ENCODE measurements at places on chromosomes 6 and 20.
A peak's percentile ranks its signal among the peaks of the same experiment; 100 is the strongest.

DNA sequence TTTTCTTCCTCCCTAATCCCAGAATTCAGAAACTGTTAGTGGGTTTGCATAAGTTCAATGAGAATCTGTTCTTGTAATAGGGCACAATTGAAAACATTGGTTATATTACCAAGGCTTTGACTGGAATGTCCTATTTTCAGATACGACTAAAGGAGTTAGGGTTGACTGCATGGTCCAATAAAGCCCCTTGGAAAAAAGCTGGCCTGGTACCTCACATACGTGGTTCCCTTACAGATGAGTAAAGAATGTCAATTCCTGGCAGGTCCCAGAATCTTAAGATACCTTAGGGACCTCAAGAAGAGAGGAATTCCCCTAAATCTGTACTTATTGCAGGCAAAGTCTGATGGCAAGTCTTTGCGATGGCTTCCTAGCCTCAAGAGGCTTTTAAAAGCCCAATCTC, 4.6 kb downstream of the PPDPF start:
- no peak for ATAC-seq

GRCh38 chr20:454951-455350, 7.4 kb downstream of the TBC1D20 start:
- ATAC-seq = no peak

GRCh38 chr20:57450419-57450818, 59.2 kb downstream of the RBM38 start:
- ATAC-seq = peak; percentile 42

DNA sequence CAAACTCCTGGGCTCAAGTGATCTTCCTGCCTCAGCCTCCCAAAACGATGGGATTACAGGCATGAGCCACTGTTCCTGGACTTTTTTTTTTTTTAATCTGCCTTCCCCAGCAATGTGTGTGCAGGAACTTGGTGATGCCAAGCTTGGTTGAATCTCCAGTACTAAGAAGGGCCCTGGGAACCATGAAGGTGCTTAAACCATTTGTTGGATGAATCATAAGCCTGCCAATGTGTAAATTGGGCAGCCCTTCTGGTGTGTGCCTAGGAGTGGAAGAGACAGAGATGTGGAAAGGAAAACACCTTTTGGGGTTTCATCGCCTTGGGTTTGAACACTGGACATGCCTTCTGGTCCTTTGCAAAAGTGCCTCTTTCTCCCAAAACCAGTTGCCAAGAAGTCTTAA, 7.1 kb upstream of the SPO11 start:
- ATAC-seq = no peak

DNA sequence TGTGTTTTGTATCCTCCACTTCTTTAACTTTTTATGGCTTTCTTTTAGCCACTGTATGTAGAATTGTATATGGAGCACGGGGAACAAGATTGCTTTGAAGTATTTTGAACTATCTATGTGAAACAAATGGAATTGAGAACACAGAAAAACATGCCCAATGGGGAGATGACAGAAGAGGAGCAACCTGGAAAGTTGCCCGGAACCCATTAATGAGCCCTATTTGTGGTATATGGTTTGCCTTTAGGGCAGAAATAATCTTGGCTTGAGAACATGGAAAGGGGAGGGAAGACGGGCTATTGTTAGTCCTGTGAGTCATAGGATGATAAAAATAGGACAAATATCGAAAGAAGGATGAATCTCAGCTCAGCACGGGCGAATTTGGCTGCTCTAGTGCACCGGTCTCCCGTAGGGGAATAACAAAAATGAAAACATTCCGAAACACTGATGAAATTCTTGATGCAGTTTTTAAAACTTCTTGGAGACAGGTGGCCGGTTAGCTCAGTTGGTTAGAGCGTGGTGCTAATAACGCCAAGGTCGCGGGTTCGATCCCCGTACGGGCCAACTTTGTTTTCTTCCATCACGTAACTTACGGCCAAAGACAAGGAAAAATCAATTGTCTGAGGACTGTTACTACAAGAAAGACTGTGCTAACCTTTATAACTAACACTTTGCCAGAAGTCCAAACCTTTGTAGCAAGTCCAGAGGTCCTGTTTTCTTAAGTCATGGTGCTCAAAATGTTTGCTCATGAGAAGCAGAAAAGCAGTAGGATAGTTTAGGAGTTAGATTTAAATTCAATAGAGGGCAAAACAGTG, 15.7 kb downstream of the HMGN4 start:
- peak; percentile 59 for ATAC-seq

DNA sequence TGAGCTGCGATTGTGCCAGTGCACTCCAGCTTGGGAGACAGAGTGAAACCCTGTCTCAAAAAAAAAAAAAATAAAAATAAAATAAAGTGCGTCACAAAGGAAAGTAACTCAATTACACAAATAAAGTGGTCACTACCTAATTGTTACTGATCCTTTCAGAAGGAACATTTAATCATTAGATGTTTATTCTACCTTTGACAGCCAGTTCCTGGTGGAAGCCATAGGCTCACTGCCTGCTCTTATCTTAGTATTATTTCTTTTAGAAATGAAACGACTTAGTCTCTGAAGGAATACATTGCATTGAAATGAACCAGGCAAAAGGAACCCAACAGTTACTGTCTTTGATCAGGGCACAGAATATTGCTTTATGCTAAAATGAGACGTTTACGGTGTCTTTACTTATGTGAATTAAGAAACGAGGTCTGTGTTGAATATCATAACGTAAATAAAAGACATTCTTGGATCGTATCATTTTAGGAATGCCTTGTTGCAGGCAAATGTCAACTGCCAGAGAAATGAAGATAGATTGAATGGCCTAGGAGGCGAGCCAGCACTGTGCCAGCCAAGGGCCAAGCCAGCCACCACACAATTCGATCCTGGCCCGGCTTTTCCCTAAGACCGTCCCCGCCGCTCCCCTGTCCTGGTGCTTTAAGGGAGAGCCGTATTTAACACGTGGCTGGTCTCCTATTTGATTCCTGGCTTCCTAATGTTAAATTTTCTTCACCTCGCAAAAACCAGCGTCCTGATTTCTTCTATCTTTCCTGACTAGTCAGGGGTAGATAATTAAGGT, 136.7 kb upstream of the GMDS start:
- no peak for ATAC-seq

DNA sequence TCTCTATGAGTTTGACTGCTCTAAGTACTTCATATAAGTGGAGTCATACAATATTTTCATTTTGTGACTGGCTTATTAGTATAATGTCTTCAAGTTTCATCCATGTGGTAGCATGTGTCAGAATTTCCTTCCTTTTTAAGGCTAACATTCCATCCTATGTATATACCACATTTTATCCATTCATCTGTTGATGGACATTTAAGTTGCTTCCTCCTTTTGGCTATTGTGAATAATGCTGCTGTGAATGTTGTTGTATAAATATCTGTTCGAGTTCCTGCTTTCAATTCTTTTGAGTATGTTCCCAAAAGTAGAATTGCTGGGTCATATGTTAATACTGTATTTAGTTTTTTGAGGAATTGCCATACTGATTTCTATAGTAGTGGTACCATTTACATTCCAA, 79.5 kb downstream of the PTPRA start:
- no peak for ATAC-seq

DNA sequence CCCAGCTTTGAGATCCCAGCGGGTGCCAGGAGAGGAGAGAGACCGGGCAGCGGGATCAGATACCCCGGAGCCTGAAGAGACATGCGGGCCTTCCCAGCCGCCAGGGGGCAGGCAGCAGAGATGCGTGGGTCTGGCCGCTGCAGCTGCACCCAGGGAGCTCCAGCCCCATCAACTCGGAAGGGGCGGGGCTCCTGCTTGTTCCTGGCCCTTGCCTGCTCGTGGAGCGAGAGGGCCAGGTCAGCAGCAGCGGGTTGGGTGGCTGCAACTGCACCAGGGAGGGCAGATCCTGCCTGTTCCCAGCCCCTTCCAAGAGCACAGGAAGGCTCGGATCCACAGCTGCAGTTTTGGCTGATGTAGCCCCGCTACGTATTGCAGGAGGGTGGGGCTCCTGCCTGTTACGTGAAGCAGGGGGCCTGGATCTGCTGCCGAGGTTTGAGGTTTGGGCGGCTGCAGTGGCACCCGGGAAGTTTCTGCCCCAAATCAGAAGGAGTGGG, 532.8 kb downstream of the RFPL4B start:
- ATAC-seq = no peak

- no peak for ATAC-seq
These were observed 38.0 kb upstream of the EEF1A1 start for GRCh38 chr6:73558624-73559398.

GRCh38 chr6:12602342-12602741, 114.2 kb upstream of the PHACTR1 start:
- no peak for ATAC-seq

DNA sequence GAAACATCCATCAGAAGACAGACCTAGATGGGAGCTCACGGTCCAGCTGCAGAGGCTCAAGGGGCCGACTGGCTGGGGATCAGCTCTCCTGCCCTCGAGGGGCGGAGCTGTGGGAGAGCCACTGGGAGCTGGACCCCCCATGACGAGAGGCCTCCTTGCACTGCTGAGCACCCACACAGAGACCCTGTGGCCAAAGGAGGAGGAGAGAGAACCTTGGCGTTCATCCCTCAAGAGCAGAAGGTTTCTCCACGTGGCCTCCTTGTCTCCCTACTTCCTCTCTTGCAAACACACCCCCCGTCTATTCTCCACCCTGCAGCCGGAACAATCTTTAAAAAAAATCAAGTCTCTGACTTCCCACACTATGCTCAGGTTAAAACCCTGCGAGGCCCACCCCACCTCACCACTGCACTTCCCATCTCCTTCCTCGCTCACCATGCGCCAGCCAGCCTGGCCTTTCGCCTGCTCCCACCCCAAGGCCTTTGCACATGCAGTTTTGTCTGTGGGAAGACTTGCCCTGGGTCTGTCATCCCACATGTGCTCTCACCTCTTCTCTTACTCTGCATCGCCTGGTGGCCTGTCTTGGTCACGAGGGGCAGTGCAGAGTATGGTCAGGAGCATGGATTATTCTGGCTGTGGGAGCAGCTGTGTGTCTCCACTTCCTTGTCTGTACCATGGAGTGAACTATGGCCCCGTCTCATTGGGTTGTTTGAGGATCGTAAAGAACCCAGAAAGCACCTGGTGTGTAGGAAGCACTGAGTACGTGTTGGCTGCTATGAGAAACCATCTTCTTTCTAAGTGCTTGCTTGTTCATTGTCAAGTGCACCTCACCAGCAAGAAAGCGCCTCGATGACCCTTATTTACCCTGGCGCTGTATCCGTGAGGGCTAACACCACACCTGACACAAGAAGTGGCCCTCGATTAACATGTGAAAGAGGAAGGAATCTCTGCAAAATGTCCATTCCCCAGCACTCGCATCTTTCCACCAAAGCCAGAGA, 32.9 kb downstream of the PMEPA1 start:
- no peak for ATAC-seq

DNA sequence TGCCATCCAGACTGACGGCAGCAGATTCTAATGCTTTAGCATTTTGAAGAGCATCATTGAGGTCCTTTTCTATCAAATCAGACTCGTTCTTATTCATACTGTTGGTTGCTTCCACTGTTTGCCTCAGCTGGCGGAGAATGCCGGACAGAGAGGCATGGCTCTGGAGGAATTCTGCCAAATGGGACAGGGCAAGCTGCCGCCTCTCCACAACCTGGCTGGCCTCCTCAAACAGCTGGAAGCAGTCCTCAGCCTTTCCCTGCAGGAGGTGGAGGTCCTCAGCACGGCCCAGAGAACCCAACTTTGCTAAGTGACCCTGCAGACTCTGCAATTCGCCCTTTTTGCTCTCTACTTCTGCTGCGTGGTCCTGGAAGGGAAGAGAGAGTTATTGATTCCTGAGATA, 220.5 kb downstream of the SYNE1 start:
- ATAC-seq = no peak

DNA sequence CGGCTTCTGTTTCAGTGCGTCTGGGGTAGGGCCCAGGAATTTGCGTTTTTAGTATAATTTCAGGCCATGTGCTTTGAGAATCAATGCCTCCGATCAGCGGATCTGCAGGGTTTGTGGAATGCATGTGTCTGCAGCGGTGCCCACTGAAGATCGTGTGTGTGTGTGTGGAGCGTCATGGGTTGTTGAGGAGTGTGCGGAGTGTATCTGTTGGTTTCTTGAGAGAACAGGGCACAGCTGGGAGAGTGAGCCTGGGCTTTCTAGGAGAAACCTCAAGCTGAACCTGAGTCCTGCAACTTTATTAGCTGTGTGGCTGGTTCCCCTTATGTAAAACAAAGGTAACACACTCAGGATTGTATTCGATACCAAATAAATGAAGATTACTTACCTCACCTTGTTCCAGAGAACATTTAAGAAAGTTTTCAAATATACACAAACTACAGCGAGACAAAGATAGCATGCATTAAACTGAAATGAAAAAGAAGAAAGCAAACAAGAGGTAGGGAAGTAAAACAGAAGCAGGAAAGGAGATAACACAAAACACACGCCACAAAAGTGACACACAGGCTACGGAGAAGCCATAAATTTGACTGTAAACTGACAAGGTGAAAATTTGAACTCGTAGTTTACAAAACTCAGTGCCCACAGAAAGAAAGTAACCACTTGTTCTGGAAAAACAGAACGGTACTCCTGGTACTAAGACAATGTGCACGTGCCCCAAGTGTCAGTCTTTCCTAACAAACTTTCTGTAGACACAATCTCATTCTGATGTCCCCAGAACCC, 28.8 kb downstream of the PDE10A start:
- no peak for ATAC-seq

DNA sequence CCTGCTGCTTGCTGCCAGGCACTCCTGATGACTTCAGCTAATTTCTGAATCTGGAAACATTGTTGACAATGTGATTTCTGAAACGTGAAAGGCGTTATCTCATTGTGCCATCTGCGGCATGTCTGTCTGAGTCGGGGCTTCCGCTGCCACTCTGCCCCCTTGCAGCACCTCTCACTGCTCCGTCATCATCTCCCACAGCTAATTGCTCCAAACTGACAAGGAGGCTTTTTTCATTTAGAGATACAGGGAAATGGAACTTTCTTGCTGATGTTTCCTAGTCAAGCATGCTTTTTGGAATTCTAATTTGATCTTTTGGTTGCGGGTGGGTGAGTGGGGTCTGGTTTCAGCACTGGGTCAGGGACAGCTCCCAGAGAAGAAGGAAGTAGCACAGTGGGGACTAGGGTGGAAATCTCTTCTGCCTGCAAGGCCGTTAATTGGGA, 233.5 kb downstream of the DHX35 start:
- ATAC-seq = no peak

GRCh38 chr6:31874084-31874670, 4.6 kb downstream of the SLC44A4 start:
- no peak for ATAC-seq

GRCh38 chr6:125453516-125453915, 151.7 kb upstream of the HDDC2 start:
- ATAC-seq = no peak

- peak; percentile 80 for ATAC-seq
These were observed 1.1 kb upstream of the OPN5 start for GRCh38 chr6:47780510-47781356.

DNA sequence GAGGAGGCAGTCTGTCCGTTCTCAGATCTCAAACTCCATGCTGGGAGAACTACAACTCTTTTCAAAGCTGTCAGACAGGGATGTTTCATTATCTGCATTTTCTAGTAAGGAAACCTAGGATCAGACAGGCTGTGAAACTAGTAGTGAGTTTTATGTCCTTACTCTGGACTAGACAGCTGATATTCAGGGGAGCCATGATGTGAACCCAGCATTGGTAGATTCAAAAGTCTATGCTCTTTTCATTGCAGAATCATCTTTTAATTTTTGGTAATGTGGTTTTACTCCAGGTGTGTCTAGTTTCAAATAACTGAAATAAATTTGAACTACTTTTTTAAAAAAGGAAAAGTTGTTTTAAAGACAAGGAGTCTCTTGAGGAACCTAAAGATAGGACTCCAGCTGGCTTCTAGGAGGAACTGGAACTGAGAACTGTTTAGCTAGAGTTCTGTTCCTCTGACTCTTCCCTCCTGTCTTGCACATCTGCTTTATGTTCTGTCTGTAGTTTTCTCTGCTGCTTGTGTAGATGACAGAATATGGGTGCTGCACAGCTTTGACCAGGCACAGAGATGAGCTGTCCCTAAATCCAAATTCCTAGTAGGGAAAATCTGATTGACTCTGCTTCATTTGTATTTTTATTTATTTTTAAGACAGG, 27.8 kb upstream of the RNF144B start:
- ATAC-seq = no peak
